Epithelial cell of alveolus of lung (primary cell): ENCODE measurements at places on chromosomes 1 and 21. TPM values are rescaled to one million over a fixed set of nuclear protein-coding genes. Genes with fewer than 3 reads are reported as not detected.

The OR2T35 gene
- total RNA-seq = not detected in 2 replicates

The CLCA1 gene
- not detected in 2 replicates for total RNA-seq

The IQCC gene
- 3.2 and 4.6 TPM in 2 replicates for total RNA-seq

The KCNA10 gene
- total RNA-seq = not detected in 2 replicates

The DRAXIN gene
- total RNA-seq = 0.13 and 0.80 TPM in 2 replicates

The TMEM269 gene
- total RNA-seq = 0.32 TPM in 1 of 2 replicates, not detected in the other

The KRTAP21-3 gene
- not detected in 2 replicates for total RNA-seq

The ADGRL4 gene
- 3.8 and 22.1 TPM in 2 replicates for total RNA-seq
